ENCODE measurements at places on chromosomes 7 and 10. TPM values are rescaled to one million over a fixed set of nuclear protein-coding genes. Genes with fewer than 3 reads are reported as not detected.

Gene ACTL6B
- not detected for total RNA-seq

GRCh38 chr7:24764011-24764410, 6.7 kb upstream of the GSDME start:
- no peak overlapping the region for H3K4me3 ChIP-seq
- no peak overlapping the region for H3K27ac ChIP-seq
- peaks cover 18% of the 10 kb centered on the region for H3K27me3 ChIP-seq
- DNase-seq = no peak

- H3K4me1 ChIP-seq = no peaks in the 10 kb centered on the region
- no peaks in the 10 kb centered on the region for H3K36me3 ChIP-seq
- no peak overlapping the region for H3K4me3 ChIP-seq
- H3K27me3 ChIP-seq = no peaks in the 10 kb centered on the region
Measured at GRCh38 chr10:113301342-113301984, 251.4 kb upstream of the HABP2 start.

DNA sequence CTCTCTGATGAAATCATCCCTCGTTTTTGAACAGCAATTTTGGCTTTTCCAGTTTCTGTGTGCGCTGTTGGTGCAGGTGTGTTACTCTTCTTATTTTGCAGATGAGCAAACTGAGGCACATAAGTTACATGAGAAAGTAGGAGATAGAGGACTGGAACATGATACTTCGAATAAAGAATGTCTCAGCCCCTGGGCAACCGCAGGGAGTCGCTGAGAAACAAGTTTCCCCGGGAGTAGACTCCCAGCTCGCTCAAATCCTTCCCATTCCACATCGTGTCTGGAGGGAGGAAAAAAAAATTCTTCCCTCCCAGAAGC, 18.0 kb downstream of the MXI1 start:
- H3K4me1 ChIP-seq = peaks cover 32% of the 10 kb centered on the region
- H3K27ac ChIP-seq = peak overlapping the region; percentile 24
- no peak for DNase-seq

DNA sequence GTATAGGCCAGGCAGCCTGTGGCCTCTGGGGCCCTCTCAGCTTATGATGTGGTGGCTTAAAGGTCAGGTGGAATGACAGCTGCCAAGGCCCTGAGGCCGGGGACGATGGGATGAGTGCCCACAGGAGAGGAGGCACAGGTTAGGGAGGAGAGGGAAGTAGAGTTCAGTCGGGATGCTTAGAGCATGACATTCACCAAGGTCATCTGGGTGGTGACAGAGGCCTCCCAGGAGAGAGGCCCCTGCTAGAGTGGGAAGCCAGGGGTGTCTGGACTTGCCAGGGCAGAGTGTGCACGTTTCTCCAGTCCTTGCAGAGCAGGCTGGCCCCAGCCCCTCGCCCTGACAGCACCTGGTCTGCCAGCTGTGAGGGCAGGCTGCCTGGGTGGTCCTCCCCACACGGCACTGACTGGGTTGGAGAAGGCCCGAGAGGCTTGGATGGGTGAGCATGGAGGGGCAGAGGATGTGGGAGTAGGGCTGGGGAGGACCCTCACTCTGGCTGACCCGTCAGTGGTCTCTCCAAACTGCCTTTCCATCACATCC, 1.5 kb downstream of the CALHM1 start:
- H3K4me3 ChIP-seq = no peak overlapping the region
- H3K4me1 ChIP-seq = peaks cover 35% of the 10 kb centered on the region
- H3K27me3 ChIP-seq = no peaks in the 10 kb centered on the region
- H3K27ac ChIP-seq = no peak overlapping the region
- no peak for DNase-seq

- no peak overlapping the region for H3K4me3 ChIP-seq
- no peak overlapping the region for H3K27ac ChIP-seq
- no peaks in the 10 kb centered on the region for H3K27me3 ChIP-seq
- DNase-seq = no peak
Measured at GRCh38 chr10:13658871-13659685, 72.3 kb downstream of the PRPF18 start.

DNA sequence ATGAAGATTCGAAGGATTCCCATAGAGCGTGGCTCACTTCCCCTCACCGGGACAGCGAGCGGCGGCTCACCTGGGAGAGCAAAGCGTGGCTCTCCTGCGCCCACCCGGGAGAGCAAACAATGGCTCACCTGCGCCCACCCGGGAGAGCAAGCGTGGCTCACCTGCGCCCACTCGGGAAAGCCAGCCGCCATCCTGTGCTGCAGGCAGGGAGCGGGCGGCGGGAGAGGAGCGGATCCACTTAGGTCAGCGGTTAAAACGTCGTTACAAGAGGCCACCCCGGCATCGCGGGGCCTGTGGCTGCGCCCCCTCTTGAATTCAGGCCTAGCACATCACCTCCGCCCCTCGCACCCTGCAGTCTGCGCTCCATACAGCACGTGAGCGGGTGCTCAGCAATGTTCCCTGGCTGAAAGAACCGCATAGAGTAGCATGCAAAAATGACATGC, 461 bp upstream of the FIGNL1 start:
- peak overlapping the region; percentile 75 for H3K27ac ChIP-seq
- H3K27me3 ChIP-seq = no peaks in the 10 kb centered on the region
- H3K4me3 ChIP-seq = peak overlapping the region; percentile 73
- DNase-seq = peak; percentile 59

Gene CALY
- 3.9 TPM for total RNA-seq

DNA sequence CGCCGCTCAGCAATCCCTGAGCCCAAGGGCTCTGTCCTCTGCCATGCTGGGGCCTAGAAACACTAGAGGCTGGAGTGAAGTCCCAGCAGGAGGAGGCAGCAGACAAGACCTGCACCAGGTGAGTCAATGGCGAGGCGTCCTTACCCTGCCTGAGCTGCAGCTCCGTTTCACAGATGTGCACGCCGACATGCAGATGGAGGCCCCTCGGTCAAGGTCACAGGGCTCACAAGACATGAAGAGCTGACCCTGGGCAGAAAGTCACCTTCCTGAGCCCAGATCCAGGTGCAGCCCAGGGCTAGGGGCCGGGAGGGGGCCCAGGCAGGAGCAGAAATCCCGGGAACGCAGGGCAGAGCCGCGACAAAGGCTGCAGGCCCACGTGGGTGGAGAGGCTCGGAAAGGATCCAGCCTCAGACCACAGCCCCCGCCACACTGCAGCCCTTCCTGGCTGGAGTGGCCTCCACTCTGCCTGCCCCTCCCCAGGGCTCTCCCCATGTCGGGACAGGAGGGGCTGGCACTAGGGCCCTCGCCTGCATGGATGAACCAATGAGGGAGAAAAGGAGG, 23.8 kb downstream of the PDGFA start:
- H3K4me1 ChIP-seq = peaks cover 2% of the 10 kb centered on the region
- DNase-seq = no peak
- H3K36me3 ChIP-seq = no peaks in the 10 kb centered on the region
- H3K4me3 ChIP-seq = no peak overlapping the region

Gene SPDYE8
- not detected for total RNA-seq

Gene H2BK1
- total RNA-seq = not detected

GRCh38 chr10:100730725-100731406, 14.5 kb upstream of the PAX2 start:
- peak overlapping the region; percentile 34 for H3K4me3 ChIP-seq
- no peaks in the 10 kb centered on the region for H3K36me3 ChIP-seq
- DNase-seq = no peak
- no peak overlapping the region for H3K27ac ChIP-seq
- peaks cover 27% of the 10 kb centered on the region for H3K4me1 ChIP-seq

Gene FOXL3
- total RNA-seq = not detected

DNA sequence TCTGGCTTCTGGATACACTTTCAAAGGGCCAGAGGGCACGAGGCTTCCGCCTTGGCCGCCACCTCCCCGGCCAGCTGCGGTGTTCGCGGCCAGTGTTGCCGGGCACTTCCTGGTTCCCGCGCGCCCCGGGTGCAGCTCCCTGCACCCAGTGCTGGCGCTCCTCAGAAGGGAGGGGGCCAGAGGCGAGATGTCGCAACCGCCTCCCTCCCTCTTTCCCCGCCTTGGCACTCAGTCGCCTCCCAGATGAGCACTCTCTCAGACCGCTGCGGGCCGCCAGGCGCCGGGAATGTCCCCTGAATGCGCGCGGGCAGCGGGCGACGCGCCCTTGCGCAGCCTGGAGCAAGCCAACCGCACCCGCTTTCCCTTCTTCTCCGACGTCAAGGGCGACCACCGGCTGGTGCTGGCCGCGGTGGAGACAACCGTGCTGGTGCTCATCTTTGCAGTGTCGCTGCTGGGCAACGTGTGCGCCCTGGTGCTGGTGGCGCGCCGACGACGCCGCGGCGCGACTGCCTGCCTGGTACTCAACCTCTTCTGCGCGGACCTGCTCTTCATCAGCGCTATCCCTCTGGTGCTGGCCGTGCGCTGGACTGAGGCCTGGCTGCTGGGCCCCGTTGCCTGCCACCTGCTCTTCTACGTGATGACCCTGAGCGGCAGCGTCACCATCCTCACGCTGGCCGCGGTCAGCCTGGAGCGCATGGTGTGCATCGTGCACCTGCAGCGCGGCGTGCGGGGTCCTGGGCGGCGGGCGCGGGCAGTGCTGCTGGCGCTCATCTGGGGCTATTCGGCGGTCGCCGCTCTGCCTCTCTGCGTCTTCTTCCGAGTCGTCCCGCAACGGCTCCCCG, at the start of gene FFAR4:
Gene FFAR4 (plus strand): TSS at position 231 of the 842 bp plus-strand sequence. CDS start 56 bp downstream, at position 287.
- no peak within 1 kb of the TSS for H3K4me3 ChIP-seq
- no peak for DNase-seq
- H3K36me3 ChIP-seq = no peaks in the 10 kb centered on the region
- H3K27me3 ChIP-seq = peaks cover 36% of the 10 kb centered on the region
- H3K4me1 ChIP-seq = no peaks in the 10 kb centered on the region
- H3K27ac ChIP-seq = no peak within 1 kb of the TSS

Gene NOLC1
- total RNA-seq = 34.2 TPM

DNA sequence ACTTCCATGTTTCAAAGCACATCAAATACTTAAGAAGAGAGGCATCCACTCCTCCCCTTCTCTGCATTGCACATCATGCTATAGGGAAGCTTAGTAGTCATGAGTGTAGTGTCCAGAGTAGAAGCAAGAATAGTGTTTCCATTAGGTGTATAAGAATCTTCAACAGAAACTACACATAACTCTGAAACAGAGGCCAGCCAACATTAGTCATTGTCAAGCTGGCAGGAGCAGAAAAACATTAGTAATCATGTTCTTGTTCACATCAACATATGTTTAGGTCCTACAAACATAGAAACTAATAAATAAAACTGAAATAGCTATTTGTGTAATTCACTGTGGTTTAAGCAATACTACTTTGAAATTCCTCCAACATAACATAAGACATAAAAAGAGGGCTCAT, 370.2 kb downstream of the PPP1R3A start:
- H3K27ac ChIP-seq = no peak overlapping the region
- H3K4me3 ChIP-seq = no peak overlapping the region
- DNase-seq = no peak
- no peaks in the 10 kb centered on the region for H3K4me1 ChIP-seq
- no peaks in the 10 kb centered on the region for H3K27me3 ChIP-seq

Gene COPG2
- 4.1 TPM for total RNA-seq

Gene OGDH
- 39.8 TPM for total RNA-seq

Gene ZNF722
- total RNA-seq = not detected

DNA sequence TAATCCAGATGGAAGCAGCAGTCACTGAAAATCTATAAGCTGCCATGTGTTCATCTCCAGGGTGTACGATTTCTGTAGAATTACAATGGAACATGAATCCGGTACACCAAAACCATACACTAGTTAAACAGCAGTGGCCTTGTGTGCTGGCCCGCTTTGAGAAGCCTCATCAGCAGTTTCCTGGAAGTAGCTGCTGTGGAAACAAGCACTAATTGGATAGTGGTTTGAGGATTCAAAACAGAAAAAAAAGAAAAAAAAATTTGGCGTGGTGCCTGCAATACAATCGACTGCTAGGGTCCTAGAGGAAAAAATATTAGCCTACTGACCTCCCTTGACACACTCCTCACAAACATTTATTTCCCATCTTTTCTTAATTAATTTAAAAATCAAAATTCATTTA, 545.9 kb downstream of the SORCS1 start:
- no peak for DNase-seq
- H3K27me3 ChIP-seq = no peaks in the 10 kb centered on the region
- H3K27ac ChIP-seq = no peak overlapping the region
- no peak overlapping the region for H3K4me3 ChIP-seq
- H3K36me3 ChIP-seq = no peaks in the 10 kb centered on the region
- no peaks in the 10 kb centered on the region for H3K4me1 ChIP-seq

- no peak overlapping the region for H3K27ac ChIP-seq
- DNase-seq = no peak
- peaks cover 4% of the 10 kb centered on the region for H3K36me3 ChIP-seq
- H3K27me3 ChIP-seq = no peaks in the 10 kb centered on the region
Measured at GRCh38 chr10:74628136-74628535, 198.3 kb upstream of the KAT6B start.

DNA sequence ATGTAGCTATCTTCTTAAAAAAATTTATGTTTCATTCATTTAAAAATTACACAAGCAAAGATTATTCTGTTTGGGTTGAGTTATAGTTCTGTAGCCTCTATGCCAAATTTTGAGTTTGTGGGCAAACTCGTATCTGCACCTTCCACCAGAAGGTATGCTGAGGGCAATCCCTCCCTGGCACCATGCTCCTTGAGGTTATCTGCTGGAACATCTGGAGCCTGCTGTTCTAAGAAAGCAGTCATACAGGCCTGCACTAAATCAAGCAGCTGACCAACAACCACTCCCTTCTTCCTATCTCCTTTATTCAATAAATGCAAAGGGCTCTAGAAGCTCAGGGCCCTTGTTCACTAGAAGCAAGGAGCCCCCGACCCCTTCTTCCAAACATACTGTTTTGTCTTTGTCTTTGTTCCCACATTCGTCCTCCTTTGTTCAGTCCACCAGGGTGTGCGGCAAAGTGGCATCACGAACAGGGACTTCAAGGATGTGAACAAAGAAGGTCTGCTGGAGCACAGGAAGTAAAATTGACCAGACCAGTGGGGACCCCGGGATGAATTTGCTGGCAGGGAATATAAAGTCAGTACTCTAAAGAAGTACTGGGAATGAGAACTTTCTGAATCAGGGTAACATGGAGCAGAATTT, 36.4 kb downstream of the OR13A1 start:
- H3K4me1 ChIP-seq = no peaks in the 10 kb centered on the region
- H3K36me3 ChIP-seq = no peaks in the 10 kb centered on the region
- no peak overlapping the region for H3K27ac ChIP-seq
- no peak overlapping the region for H3K4me3 ChIP-seq
- H3K27me3 ChIP-seq = no peaks in the 10 kb centered on the region

DNA sequence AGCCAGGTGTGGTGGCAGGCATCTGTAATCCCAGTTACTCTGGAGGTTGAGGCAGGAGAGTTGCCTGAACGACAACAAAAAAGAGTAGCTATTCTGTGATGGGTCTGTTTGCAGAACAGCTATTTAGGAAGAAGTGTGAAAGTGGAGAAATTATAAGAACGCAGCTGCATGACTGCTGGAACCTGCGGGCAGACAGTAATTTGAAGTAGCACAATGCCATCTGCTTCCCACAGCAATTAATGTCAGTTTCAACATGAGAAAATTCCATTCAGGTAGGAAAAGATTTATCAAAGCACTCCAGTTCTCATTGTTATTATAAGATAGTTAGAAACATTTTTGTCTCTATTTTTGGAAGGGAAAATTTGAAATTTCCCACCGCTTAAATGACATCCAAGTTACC, 21.5 kb downstream of the LAMB1 start:
- DNase-seq = no peak
- H3K27me3 ChIP-seq = no peaks in the 10 kb centered on the region
- H3K4me1 ChIP-seq = no peaks in the 10 kb centered on the region
- no peak overlapping the region for H3K4me3 ChIP-seq
- no peaks in the 10 kb centered on the region for H3K36me3 ChIP-seq
- no peak overlapping the region for H3K27ac ChIP-seq

GRCh38 chr7:5687936-5688630, 93.4 kb downstream of the RNF216 start:
- no peaks in the 10 kb centered on the region for H3K27me3 ChIP-seq
- H3K36me3 ChIP-seq = peaks cover 27% of the 10 kb centered on the region
- DNase-seq = no peak
- peaks cover 87% of the 10 kb centered on the region for H3K4me1 ChIP-seq
- peak overlapping the region; percentile 2 for H3K4me3 ChIP-seq
- H3K27ac ChIP-seq = peak overlapping the region; percentile 83

Gene GPRIN2
- not detected for total RNA-seq
